ENCODE measurements at places on chromosomes 6 and 20. TPM values are rescaled to one million over a fixed set of nuclear protein-coding genes. Genes with fewer than 3 reads are reported as not detected.

GRCh38 chr20:24995741-24996448, 3.3 kb upstream of the APMAP start:
- no peak for ATAC-seq

DNA sequence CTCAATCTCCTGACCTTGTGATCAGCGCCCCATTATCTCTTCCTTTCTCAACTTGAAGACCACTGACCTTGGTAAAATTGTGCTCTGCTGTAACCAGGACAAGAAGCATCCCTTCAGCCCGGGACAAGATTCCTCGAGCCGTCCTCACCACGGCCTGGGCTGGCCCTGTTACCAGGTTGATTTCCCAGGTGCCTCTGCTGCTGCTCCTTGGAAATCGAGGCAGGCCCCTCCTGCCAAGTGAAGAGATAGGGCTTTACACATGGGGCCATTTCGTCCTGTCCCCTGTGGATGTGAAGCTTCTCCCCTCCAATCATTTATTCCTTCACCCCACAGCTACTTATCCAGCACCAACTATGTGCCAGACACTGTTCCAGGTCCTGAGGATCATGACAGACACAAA, 21.5 kb downstream of the RAB44 start:
- ATAC-seq: no peak

DNA sequence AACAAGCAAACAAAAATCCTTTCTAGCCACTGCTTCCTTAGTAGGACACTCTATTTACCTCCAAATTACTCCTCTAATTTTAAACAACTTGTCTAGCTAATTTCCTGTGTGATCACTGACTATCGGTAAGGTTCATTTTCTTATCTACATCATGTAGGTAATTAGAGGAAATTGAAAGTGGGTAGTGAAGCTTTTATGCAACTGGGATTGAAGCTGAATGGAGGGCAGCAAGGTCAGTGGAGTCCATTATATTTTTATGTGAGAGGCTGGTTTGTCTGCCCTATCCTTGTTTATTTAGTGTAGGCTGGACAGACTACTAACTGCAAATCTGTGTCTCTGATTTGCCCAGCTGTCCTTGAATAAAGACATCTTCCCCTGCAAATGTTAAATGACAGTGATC, 88.5 kb upstream of the SIM1 start:
- no peak for ATAC-seq

GRCh38 chr20:47991875-47992488, 206.7 kb upstream of the SULF2 start:
- no peak for ATAC-seq

- ATAC-seq: no peak
These were observed 25.3 kb downstream of the SPTLC3 start for GRCh38 chr20:13034115-13034514.

DNA sequence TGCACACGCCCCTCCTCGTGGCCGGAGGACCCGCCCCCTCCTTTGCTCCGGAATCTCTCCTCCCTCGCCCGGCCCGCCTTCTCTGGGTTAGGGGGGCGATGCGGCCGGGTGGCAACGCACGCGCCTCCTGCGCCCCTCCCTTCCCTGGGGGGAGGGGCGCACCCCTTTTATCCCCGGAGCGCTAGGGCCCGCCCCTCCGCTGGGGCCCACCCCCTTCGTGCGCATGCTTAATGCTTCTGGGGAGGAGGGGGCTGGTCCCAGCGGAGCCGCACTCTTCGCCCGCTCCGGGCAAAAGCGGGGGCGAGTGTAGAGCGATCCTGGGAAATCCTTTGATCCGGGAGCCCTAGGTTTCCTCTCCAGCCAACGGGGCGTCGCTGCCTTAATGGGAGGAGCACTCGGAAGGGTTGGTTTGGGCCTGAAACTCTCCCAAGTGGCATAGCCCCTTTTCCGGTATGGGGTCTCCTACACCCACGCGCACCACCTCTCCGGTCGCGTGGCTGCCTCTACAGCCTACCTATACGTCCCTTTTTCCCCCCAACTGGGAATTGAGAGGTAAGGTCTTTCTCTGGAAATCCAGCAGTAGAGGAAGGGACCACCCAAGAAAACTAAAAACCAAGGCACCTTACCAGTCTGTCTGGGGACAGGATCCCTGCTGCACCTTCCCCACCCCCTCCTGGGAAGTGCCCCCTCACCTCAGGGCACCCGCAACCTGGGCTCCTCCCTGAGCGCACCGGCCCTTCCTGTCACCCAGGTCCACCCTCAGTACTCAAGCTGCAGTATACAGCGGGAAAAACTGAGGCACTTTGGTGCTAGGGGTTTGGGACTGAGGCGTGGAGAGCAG, 2.1 kb downstream of the SOX12 start:
- ATAC-seq: peak; percentile 13

TMEM151B gene
- 0.19 TPM for total RNA-seq

GRCh38 chr6:21885532-21886114, 292.1 kb downstream of the SOX4 start:
- no peak for ATAC-seq

DNA sequence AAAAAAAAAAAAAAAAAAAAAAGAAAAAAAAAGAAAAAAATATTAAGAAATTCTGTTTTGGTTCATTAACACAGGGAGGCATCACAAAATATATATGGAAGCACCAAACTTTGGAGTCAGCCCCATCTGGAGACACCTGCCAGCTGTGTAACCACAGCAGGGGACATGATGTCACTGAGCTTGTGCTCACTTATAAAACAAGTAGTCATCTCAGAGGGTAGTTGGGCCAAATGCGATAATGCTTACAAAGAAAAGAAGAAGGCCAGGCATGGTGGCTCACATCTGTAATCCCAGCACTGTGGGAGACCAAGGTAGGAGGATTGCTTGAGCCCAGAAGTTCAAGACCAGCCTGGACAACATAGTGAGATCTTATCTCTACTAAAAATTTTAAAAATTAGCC, 1.1 kb upstream of the BNIP5 start:
- no peak for ATAC-seq

GRCh38 chr20:41064377-41064776, 35.8 kb downstream of the TOP1 start:
- no peak for ATAC-seq

DNA sequence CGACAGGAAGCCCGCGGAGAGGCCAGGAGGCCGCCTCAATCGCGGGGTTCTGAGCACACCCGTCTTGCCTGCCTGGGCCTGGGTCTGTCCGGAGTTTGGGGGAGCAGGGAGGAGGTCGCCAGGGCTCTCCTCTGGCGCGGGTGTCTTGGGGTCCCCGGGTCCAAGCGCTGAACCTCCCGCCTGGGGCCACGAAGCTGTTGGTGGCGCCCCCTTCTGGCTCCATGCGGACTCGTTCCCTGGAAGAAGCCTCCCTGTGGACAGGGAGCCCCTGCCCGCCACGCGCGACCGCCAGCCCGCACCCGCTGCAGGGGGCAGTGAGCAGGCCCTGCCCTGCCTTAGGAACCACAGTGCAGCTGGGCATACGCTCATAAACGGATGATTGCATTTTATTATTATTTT, 44.7 kb downstream of the MCUR1 start:
- no peak for ATAC-seq

DNA sequence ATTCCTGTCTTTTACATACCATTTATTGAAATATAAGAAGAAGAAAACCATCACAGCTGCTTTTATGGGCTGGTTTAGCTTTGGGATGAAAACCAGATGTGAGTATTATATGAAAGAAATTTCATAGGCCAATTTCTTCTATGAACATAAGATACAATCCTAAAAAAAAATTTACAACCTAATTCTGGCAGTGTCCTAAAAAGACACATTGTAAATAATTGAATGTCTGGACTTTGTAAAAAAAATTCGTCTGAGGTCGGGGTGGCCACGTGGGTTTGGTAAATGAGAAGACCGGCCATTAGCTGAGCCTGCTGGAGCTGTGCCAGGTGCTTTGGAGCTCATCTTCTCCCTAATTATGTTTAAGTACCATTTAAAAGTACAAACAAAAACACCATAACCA, 26.8 kb downstream of the DACT2 start:
- ATAC-seq: no peak

NRSN1 gene
- total RNA-seq: not detected

ENPP1 gene
- total RNA-seq: 0.74 TPM

C4B gene
- 6.1 TPM for total RNA-seq

DNA sequence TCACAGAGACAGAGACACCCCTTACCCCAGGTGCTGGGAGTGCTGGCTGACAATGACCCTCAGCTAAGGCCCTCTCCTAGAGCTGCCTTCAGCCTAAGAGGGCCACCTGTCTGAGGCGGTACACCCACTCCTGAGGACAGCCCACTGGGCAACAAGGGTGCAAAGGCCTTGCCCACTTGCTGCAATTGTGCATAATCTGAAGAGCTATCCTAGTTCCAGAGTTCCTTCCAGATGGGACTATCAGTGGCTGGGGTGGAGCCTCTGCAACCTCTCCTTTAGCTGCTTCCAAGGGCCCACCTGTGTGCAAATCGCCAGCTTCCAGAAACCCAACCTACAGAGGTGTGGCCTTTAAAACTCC, 87.5 kb downstream of the PREX1 start:
- no peak for ATAC-seq

DNA sequence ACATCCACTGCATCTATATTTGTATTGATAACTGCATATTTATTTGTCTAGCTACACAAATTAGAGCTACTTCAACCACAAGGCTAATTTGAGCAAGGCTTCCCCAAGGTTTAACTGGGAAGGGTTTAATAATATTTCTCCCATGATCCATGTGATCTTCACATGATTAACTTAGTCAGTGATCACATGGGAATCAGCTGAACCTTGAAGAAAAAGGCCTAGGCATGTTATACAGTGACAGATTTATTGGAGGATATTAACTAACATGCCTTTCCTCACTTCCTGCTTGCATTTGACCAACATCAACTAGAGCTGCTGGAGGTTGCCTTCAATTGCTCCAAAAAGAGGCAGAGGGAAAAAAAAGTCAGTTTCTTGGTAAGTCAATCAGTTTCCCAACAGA, 417.0 kb downstream of the HAO1 start:
- ATAC-seq: no peak

GRCh38 chr20:54078296-54078984, 8.0 kb upstream of the BCAS1 start:
- ATAC-seq: peak; percentile 52

SNAI1 gene
- 0.34 TPM for total RNA-seq

HRH3 gene
- total RNA-seq: not detected

GRCh38 chr20:47392015-47392720, 35.7 kb upstream of the ZMYND8 start:
- ATAC-seq: peak; percentile 85

GSTA5 gene
- not detected for total RNA-seq

FBXL4 gene
- 12.9 TPM for total RNA-seq

DNA sequence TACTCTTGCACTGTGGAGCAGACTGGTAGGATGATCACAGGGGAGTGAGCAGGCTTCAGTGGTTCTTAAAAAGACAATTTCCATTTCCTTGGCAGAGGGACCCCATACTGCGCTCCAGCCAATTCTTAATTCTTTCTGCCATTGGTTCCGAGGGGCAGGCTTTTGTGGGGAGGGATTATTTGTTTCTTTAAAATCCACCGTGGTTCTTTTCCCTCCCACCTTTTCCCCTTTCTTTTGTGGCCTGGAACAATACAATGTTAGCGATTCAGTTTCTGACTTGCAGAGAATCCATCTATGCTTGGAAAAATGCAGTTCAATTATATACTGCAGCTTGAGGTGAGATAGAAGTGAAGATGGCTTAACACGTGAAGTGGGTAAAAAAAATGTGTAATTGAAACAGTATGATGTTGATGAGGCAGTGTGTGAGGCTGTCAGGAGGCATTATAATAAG, 379.0 kb upstream of the FLRT3 start:
- ATAC-seq: no peak

- ATAC-seq: no peak
These were observed 72.3 kb downstream of the TBX18 start for GRCh38 chr6:84691978-84692623.

- no peak for ATAC-seq
These were observed 11.2 kb upstream of the IP6K3 start for GRCh38 chr6:33757906-33758305.
